ENCODE measurements at places on chromosomes 13 and 19.

DNA sequence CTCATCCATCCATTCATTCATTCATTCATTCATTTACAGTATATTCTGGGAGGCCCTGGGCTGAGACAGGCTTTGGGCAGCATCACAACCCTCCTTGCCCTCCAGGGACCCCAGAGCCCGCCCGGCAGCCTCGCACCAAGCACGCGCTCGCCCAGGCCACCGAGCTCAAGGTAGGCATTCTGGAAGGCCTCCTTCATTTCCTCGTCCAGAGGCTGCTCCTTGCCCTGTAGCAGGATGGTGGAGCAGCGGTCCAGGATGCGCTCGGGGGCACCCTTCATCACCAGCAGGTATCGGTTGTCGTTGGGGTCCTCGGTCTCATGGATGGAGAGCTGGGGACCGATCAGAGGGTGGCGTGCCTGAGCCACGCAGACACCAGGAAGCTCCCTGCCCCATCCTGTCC, 15.6 kb downstream of the ATP1A3 start:
- no peak for DNase-seq

DNA sequence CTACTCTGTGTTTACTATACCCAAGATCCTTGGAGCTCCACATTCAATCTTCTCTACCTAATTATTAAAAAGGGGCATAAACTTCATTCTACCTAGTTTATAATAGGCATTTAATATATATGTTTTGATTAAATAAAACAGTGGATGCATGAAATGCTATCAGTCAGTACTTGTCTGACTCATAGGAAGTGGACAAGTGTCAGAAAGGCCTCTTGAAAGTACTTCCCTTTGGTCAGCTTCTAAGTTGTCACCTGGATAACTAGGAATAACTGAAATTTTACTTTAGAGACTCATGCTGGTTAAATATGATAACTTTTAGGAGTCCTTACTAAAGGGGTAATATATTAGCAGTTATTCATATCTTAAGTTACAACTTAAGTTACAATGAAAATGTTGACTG, 329.8 kb downstream of the KLF5 start:
- DNase-seq = no peak

- DNase-seq = no peak
These were observed 443.4 kb downstream of the TBC1D4 start for GRCh38 chr13:75038393-75039113.

DNA sequence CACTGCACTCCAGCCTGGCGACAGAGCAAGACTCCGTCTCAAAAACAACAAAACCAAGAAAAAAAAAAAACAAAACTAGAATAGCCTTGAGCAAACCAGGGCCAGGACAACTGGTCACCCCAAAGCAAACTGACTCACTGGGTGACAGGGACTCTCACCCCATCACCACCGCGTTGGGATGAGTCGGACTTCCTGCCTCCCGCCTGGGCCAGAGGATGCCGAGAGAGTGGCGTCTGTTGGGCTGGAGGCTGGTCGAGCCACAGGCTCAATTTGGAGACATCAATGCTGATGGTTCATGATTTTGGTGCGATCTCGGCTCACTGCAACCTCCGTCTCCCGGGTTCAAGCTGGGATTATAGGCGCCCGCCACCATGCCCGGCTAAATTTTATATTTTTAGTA, 11.6 kb downstream of the TMPRSS9 start:
- no peak for DNase-seq

DNA sequence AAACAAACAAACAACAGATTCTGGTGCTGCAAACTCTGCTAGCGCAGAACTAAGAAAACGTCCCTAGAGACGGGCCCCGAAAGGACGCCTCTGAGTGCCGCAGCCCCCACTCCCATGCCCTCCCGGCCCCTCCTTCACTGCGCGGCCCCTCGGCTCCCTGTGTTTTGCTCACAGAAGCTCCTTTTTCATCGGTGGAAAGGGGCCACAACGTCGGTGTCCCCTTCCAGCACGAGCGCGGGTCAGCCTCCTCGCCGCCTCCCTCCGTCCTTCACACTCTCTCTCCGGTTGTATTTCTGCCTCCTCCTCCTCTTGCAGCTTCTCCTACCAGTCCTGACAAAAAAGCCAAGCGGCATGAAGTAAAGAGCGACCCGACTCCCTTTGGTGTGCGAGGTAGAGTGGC, 14.8 kb upstream of the F7 start:
- DNase-seq = no peak

DNA sequence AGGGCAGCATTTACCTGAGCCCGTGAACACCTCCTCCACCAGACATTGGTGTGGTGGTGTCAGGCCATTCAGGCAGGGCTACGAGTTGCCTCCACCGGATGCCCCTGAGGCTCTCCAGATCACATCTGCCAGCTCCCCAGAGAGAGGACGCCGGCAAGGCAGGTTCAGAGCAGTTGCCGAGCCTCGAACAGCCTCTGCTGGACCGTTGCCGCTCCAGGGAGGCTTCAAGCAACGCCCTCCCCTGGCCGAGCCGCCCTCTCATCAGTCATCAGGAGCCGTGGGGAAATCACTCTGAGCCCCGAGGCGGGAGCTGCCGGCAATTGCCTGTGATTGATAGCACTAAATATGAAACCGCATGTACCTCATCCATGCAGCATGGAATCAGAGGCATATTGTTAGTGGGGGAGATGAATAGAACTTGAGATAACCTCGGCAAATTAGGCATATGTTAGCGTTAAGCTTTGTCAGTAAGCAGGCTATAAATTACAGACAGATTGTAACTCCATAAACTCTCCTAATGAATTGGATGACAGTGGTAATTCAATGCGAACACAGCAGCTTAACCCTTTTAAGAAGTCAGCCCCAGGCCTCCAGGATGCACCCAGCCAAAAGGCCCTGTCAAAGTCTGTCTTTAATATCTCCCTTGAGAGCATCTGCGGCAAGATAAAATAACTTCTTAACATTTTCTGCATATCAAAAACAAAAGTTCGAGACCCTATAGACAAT, 29.8 kb upstream of the SPACA7 start:
- no peak for DNase-seq

DNA sequence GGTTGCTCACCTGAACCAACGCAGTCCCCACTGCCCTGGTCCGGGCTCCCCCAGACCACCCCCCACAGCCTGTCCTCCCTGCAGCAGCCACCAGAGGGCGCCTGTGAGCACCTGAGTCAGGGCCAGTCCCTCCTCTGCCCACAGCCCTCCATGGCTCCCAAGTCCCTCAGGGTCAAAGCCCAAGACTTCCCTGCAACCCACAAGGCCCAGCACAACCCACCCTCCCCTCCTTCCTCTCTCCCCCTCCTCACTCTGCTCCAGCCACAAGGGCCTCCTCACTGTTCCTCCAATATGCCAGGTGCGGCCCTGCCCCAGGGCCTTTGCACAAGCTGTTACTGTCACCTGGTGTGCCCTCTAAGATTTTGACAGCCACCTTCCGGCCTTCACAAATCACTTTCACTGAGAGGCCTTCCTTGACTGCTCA, 10.9 kb downstream of the GNA15 start:
- no peak for DNase-seq

GRCh38 chr19:7953060-7953459, 9.6 kb upstream of the TIMM44 start:
- no peak for DNase-seq

GRCh38 chr19:56476651-56477428, at the start of gene ZNF667:
Gene ZNF667 (minus strand): TSS chr19:56477345. CDS start chr19:56462370, 14,975 bp downstream.
- peak; percentile 59 for DNase-seq

GRCh38 chr19:41745756-41746155, 9.6 kb upstream of the CEACAM6 start:
- no peak for DNase-seq

- DNase-seq = no peak
These were observed 142.2 kb upstream of the ZNF507 start for GRCh38 chr19:32203161-32203560.

Data from Ammon's horn (tissue), 1 donor.